ENCODE measurements at places on chromosomes 2 and 18.

DNA sequence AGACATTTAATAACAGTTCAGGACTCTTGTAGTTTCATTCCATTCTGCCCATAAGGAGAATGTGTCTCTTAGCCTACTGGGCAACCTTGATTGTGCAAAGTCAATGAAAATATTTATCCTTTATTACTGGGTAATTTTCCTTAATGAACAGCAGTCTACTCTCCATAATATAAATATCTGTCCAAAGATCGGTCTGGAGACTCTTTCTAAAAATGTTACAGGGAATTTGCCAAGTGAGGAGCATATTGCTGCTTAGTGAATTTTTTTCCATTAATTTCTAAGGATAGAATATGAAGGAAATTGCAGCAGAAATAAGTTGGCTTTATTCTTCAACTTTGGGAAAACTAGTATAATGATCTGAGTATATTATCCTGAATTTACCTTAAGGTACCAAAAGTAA, 817.1 kb upstream of the FSHR start:
- DNase-seq = no peak

- no peak for DNase-seq
Observed at GRCh38 chr2:109287838-109288237, 158.8 kb downstream of the SH3RF3 start.

DNA sequence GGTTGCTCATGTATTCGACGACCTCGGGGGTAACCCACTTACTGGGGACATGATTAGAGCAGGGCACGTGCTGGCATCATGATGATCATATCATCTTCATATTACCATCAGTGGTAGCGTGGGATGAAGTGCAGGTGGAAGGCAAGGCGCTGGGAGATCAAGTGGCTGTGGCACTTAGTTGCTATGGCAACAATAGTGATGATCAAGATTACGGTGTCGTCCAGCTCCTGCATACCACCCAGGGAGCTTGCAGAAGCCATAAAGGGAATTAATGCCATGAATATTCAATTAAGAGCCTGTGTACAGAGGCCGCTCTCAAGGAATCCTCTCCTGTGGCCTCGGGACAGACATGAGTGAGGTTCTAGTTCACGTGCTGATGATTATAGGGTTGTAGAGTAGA, 237.2 kb upstream of the COPS8 start:
- no peak for DNase-seq

GRCh38 chr2:135607561-135607960, 76.3 kb downstream of the R3HDM1 start:
- DNase-seq = no peak

GRCh38 chr2:38037757-38038621, 38.0 kb downstream of the CYP1B1 start:
- no peak for DNase-seq

DNA sequence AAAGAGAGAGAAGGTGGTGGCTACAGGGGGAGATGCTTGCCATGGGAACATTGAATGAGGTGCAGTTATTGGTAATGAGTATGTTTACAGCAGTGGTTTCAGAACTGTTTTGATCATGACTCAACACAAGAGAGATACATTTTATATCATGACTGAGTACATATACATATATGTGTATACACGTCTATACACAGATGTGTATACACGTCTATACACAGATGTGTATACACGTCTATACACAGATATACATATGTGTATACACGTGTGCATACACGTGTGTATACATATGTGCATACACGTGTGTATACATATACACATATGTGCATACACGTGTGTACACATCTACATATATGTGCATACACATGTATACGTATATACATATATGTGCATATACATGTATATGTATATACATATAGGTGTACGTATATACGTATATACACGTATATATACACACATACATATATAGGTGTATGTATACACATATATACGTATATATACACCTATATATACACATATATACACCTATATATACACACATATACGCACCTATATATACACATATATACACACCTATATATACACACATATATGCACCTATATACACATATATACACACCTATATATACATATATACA, 518.5 kb downstream of the TSN start:
- no peak for DNase-seq

GRCh38 chr18:80223581-80224148, 23.6 kb downstream of the PARD6G start:
- DNase-seq = no peak

DNA sequence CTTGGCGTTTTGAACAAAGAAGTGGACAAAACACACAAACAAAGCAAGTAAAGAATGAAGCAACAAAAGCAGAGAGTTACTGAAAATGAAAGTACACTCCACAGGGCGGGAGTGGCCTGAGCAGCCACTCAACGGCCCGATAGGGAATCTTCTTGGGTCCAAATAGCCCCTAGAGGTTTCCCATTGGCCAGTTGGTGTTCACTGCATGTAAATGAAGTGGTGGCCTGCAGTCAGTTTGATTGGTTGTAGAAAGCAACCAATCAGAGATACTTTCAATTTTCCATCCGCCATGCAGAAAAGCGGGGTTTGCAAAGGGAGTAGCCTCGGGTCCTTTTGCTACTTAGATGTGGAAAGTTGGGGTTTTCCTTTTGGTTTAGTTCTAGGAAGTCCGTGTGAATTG, 31.6 kb downstream of the CYBRD1 start:
- DNase-seq = no peak

GRCh38 chr2:151906633-151906998, 78.4 kb upstream of the ARL5A start:
- DNase-seq = no peak

GRCh38 chr18:66077066-66077465, 326.3 kb downstream of the CDH7 start:
- DNase-seq = no peak

DNA sequence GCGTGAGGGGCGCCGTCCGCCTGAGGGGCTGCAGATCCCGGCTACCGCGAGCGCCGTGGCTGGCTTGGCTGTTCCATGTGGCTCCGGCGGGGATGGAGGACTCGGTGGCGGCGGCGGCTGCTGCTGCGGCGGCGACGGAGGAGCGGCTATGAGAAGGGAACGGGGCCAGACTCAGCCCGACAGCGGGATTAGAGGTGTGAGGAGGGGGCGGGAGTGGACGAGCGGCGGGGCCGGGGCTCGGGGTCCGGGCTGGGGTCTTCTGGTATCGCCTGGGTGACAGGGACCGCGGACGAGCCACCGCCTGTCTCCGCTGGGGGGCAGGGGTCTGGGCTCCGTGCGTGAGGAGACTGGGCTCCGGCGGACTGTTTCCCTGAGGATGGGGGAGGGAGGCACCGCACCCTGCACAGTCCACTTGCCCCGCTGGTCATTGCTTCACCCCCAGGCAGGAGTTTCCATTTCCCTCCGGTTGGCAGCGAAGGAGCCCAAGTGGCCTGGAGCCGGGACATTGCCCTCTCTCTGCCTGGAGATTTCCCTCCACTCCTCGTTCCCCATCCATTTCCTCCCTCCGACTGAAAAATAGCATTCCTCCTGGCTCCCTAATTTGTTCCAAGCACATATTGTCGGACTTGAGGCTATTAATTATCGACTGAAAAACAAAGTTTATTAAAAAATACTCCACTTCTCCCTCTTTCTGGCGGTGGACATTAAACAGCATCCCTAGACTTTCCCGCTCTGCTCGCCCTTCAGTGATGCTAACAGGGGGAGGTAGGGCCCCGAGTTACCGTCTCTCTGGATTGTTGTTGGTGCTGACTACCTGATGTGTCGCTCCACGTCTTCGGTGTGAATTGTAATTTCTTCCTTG, 577 bp downstream of the EHBP1 start:
- peak; percentile 25 for DNase-seq

DNA sequence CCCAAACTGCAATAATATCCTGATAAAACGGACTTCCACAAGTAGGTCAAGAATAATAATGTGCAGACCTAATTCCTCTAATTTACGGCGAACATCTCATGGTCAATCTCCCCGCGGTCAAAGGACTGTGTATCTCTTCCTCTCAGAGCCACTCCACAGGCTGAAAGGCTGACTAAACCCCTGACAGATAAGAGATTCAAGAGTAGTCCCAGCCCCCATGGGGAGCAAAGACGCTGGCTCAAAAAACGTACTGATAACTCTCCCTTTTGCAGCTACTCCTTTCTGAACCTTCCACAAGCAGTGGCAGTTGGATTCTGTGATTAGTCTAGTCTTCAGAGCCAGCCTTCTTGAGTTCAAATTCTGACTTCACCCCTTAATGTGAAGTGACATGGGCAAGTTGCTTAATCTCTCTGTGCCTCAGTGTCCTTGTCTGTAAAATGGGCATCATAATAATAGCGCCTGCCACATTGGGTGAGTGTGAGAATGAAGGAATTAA, 19.7 kb upstream of the IL18R1 start:
- no peak for DNase-seq

DNA sequence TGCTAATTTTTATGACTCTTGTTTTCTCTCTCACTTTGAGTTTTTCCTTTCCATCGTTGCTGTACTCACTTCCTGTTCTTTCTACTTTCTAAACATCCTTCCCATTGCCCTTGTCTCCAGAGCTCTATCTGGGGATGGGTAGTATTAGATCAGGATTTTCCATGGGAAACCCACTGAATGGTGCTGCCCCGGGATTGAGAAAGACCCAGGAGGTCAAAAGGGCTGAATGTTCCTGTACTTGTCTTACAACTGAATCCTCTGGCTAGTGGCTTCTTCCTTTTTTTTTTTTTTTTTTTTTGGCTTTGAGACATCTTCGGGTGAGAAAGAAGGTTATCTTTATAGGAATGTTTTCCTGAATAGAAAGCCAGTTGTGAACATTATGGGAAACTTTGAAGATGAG, 364.8 kb upstream of the SLC14A2 start:
- DNase-seq = no peak

- no peak for DNase-seq
Observed at GRCh38 chr18:12155996-12156395, 62.4 kb downstream of the ANKRD62 start.

- no peak for DNase-seq
Observed at GRCh38 chr2:8575834-8576423, 105.9 kb upstream of the ID2 start.

- no peak for DNase-seq
Observed at GRCh38 chr18:48216639-48217257, 192.4 kb downstream of the ZBTB7C start.

DNA sequence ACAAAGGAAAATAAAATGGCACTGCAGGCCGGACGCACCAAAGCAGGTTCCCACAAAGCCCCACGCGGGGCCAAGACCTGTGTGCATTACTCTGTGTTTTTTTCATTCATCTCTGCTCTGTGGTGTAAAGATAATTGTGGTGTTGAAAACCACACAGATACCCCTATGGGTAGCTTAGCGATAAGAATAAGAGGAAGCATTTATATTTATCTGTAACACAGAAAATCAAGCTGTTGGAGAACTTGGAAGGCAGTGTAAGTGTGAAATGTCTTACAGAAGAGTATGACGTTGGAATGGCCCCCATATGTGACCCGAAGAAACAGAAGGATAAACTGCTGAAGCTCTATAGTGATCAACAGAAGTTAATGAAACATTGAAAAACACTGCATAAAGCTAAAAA, 20.3 kb upstream of the MARCO start:
- DNase-seq = no peak

DNA sequence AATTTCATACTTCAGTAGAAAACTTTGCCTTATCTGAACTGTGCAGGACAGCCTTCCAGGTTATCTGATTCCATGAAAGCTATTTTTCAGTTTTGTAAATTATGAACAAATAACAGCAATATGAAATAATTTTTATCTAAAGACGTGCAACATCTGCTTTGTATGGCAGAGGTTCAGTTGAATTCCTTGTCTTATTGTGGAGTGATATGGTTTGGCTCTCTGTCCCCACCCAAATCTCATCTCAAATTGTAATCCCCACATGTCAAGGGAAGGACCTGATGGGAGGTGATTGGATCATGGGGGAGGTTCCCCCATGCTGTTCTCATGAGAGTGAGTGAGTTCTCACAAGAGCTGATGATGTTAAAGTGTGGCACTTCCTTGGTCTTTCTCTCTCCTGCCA, 18.1 kb upstream of the RPIA start:
- DNase-seq = no peak
